Natural killer cell (primary cell): ENCODE measurements at places on chromosomes 11 and 22. TPM values are rescaled to one million over a fixed set of nuclear protein-coding genes. Genes with fewer than 3 reads are reported as not detected.

GRCh38 chr11:112608509-112608908 lies 347.8 kb upstream of the PLET1 start:
- H3K36me3 ChIP-seq, result no peaks in the 10 kb centered on the region
- H3K4me3 ChIP-seq, result no peak overlapping the region
- H3K4me1 ChIP-seq, result no peaks in the 10 kb centered on the region
- peaks cover 2% of the 10 kb centered on the region for H3K27me3 ChIP-seq
- H3K27ac ChIP-seq, result no peak overlapping the region

DNA sequence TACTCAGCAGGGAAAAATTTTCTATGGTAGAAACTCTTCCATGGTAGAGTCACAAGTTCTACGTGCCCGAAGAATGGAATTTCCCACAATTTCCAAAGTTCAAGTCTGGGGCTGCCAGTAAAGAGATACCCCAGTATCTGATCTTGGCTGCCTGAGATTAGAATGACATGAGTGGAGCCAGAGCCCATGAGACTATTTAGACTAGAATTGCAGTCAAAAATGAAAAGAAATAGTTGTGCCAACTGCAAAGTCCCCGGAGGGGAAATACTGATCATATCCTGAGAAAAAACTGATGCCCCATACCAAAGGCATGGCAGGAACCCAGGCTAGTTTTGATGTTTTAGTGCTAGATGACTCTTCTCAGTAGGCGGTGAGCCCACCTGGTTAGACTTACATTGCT lies 11.2 kb downstream of the MAJIN start:
- no peak overlapping the region for H3K27ac ChIP-seq
- H3K27me3 ChIP-seq, result no peaks in the 10 kb centered on the region
- no peak overlapping the region for H3K4me3 ChIP-seq
- no peak for DNase-seq
- H3K36me3 ChIP-seq, result no peaks in the 10 kb centered on the region

DNA sequence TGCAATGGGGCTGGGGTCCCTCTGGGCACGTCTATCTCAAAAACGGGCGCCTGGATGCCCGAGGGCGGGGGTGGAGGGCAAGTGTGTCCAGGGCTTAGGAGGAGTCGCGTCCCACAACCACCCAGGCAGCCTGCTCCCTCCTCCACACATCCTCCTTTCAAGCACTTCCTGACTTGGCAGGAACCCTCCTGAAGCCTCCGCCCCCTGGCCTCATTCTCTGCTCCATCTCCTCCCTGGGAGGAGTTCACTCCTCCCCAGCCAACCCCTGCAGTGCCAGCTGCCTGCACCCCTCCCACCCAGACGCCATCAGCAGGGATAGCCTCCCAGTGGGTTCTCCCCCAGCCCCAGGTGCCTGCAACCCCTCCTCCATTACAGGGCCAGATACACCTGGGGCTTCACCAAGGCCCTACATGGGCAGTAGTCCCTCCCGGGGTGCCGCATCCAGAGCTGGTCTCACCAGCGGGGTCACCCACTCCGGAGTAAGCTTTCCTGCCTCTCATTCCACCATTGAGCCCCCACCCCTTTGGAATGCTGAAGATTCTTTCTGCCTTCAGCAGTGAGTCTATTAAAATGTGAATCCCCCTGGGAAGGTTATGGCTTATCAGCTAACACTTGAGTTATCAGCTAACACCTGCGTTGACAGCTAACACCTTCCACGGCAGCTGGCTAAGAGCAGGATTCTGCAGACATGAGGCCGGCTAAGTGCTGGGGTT lies 24.4 kb downstream of the RTN4R start:
- H3K27ac ChIP-seq, result peak overlapping the region; percentile 80
- H3K4me3 ChIP-seq, result no peak overlapping the region
- H3K27me3 ChIP-seq, result no peaks in the 10 kb centered on the region
- H3K36me3 ChIP-seq, result no peaks in the 10 kb centered on the region
- no peak for DNase-seq

GRCh38 chr22:33142282-33143055 lies 84.3 kb upstream of the SYN3 start:
- H3K27ac ChIP-seq, result no peak overlapping the region
- no peak overlapping the region for H3K4me3 ChIP-seq
- no peak for DNase-seq
- no peaks in the 10 kb centered on the region for H3K27me3 ChIP-seq
- no peaks in the 10 kb centered on the region for H3K36me3 ChIP-seq

DNA sequence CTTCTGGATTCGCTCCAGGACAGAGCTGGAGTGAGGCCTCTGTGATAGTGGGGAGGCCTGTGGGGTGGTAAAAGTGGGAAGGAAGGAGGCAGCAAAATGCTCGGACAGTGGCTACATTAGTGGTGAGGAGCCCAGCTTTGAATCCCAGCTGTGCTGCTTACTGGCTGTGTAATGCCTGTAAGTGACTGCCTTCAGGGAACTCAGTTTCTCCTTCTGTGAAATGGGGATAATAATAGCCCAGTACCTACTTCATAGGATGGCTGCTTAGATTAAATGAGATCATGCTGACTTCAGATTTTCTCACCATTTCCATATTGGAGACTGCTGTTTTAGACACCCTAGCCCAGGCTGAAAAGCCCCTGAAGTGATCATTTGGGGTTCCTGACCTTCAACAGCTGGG lies 8.4 kb upstream of the ALX4 start:
- no peak overlapping the region for H3K4me3 ChIP-seq
- H3K36me3 ChIP-seq, result no peaks in the 10 kb centered on the region
- no peak overlapping the region for H3K27ac ChIP-seq
- H3K4me1 ChIP-seq, result peaks cover 20% of the 10 kb centered on the region
- H3K27me3 ChIP-seq, result peaks cover 43% of the 10 kb centered on the region

GRCh38 chr22:43848366-43849171 lies 13.7 kb downstream of the SULT4A1 start:
- no peak overlapping the region for H3K4me3 ChIP-seq
- no peaks in the 10 kb centered on the region for H3K4me1 ChIP-seq
- H3K27me3 ChIP-seq, result no peaks in the 10 kb centered on the region
- no peak overlapping the region for H3K27ac ChIP-seq
- no peak for DNase-seq
- no peaks in the 10 kb centered on the region for H3K36me3 ChIP-seq

GRCh38 chr11:8833568-8834315 lies 77.2 kb upstream of the AKIP1 start:
- peaks cover 3% of the 10 kb centered on the region for H3K4me1 ChIP-seq
- no peak overlapping the region for H3K4me3 ChIP-seq
- no peak overlapping the region for H3K27ac ChIP-seq
- peaks cover 2% of the 10 kb centered on the region for H3K27me3 ChIP-seq
- DNase-seq, result no peak

- DNase-seq, result peak; percentile 49
- peaks cover 3% of the 10 kb centered on the region for H3K27me3 ChIP-seq
- H3K27ac ChIP-seq, result peak overlapping the region; percentile 64
- H3K36me3 ChIP-seq, result peaks cover 2% of the 10 kb centered on the region
- peaks cover 38% of the 10 kb centered on the region for H3K4me1 ChIP-seq
- H3K4me3 ChIP-seq, result no peak overlapping the region
These were observed 28.4 kb upstream of the HMOX1 start for GRCh38 chr22:35352214-35353111.

DNA sequence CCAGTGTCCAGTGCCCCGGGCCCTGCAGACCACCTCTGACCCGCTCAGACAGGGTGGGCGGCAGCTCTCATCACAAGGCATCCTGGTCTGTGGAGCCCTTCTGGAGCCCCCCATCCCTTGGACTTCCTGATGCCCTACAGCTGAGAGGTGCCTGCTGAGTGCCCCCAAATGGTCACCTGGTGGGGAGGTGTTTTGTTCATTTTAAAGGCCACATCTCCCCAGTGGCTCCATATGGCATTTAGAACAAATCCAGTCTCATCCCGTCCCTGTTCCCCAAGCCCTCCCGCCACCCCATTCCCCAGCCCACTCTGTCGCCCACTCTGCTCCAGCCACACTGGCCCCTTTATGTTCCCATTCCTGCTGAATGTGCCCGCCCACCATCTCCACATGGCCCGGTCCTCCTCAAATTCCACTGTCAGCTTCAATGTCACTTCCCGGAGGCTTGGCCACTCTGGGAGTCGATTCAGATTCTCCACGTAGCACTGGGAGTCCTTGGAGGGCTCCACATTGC lies 32.8 kb downstream of the OSBPL5 start:
- no peak overlapping the region for H3K4me3 ChIP-seq
- DNase-seq, result no peak
- H3K27me3 ChIP-seq, result no peaks in the 10 kb centered on the region
- no peak overlapping the region for H3K27ac ChIP-seq
- peaks cover 94% of the 10 kb centered on the region for H3K4me1 ChIP-seq

DNA sequence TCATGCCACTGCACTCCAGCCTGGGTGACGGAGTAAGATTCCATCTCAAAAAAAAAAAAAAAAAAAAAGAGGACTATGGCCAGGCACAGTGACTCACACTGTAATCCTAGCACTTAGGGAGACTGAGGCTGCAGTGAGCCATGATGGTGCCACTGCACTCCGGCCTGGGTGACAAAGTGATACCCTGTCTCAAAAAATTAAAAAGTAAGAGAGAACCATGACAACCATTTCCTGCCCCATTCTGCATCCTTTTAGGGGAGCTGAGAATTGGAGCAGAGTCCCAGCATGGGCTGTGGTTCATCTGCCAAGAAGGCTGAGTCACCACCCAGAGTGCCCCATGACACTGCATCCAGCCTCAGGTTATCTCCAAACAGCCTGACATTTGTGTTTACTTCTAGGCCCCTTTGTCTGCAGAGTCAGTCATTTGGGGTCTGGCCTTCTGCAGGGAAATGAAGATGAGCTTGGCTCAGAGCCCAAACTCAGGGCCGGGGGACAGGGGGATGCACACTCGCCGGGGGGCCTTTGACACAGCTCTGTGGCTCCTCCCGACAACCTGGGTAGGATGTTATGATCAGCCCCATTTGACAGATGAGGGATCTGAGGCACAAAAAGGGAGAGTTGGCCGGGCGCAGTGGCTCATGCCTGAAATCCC lies 4.7 kb downstream of the CSDC2 start:
- DNase-seq, result no peak
- H3K4me1 ChIP-seq, result no peaks in the 10 kb centered on the region
- H3K27ac ChIP-seq, result no peak overlapping the region
- H3K36me3 ChIP-seq, result no peaks in the 10 kb centered on the region
- H3K27me3 ChIP-seq, result peaks cover 16% of the 10 kb centered on the region

GRCh38 chr22:45508814-45509213 lies 6.1 kb downstream of the FBLN1 start:
- no peak overlapping the region for H3K27ac ChIP-seq
- no peak for DNase-seq
- no peaks in the 10 kb centered on the region for H3K36me3 ChIP-seq
- H3K4me3 ChIP-seq, result no peak overlapping the region
- H3K27me3 ChIP-seq, result no peaks in the 10 kb centered on the region
- no peaks in the 10 kb centered on the region for H3K4me1 ChIP-seq

DNA sequence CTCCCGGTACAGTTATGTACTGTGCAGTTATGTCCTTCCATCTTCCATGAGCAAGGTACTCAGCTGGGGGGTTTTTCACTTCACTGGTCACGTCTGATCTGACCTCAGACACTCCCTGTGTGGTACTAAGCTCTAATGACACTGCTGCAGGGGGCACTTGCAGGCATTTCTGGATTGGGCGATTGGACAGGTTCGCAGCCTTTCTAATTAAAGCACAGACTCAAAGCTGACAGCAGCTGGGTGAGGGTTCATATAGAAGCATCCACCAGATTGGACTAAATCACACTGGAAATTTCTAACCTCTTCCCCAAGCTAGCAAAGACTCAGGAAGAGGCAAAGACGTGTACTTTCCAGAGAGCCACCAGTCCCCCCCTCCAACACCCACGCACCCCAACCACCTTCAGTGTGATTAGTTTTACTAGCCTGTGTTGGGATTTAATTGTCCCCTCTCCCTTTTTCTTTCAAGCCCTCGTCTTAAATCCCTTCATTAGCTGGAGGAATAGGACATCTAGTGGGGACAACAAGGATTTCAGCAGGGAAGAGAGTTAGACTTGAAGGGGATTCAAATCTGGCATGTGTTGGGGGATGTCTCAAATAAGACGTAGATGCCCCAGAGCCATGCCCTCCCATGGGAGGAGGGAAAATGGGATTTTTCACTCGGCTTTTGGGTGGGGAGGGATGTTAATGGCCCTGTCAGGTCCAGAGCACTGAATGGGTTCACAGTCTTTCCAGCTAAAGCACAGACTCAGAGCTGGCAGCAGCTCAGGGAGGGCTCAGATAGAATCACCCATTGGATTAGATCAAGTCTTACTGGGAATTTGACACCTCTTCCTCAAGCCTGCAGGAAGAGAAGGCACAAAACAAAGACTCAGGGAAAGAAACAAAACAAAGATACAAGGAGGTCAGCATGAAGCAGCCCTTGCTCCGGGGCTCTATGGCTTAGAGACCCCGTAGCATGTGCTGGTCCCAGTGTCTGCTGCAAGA lies 10.9 kb downstream of the INS start:
- no peak for DNase-seq
- H3K4me3 ChIP-seq, result no peak overlapping the region
- peaks cover 7% of the 10 kb centered on the region for H3K4me1 ChIP-seq
- H3K27ac ChIP-seq, result no peak overlapping the region

DNA sequence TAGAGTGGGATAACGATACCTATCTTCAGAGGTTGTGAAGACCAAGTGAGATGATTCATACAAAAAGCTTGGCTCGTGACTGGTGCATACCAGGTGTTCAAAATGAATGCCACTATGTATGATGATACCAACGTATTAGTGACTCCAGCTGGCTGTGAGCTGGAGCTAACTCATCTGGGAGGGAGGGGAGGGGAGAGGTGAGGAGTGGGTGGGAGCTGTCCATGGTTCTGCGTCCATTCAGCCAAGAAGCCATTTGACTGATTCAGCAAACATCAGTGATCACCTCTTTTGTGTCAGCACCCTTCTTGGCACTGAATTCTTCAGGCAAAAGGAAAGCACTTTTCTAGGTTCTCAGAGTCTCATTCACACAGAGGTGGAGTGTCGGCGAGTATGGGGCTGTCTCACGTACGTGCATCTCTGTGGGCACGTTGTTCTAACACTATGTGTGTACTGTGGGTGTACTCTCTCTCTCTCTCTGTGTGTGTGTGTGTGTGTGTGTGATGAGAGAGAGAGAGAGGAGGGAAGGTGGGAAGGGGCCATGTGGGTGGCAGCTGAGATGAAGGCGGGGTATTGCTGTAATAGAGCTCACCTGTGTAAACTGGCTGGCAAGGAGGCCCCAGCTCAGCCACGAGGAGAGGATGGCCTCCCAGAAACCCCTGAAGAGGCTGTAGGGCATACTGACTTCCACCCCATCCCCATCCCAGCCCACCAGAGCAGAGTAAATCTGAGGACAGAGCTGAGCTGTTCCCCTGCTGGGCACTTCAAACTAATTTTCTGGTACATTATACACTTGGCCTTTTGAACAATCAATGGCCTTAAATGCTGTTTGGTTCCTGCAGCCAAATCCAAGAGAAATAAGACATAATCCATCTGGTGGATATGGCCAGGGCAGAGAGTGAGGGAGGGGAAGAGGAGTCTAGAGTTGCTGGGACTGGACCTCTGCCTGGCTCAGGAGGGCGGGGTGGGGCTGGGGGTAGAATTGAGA lies 96.1 kb upstream of the THY1 start:
- H3K36me3 ChIP-seq, result no peaks in the 10 kb centered on the region
- no peak overlapping the region for H3K4me3 ChIP-seq
- H3K4me1 ChIP-seq, result no peaks in the 10 kb centered on the region
- H3K27me3 ChIP-seq, result no peaks in the 10 kb centered on the region
- H3K27ac ChIP-seq, result no peak overlapping the region

Gene OR2D2
- total RNA-seq, result not detected

Gene TMEM132A
- not detected for total RNA-seq

Gene MIOX
- total RNA-seq, result 0.23 TPM

Gene DNAJB7
- not detected for total RNA-seq

Gene KCNJ5
- 0.18 TPM for total RNA-seq

Gene FZD4
- 0.05 TPM for total RNA-seq

Gene SLC7A4
- not detected for total RNA-seq

Gene DBX1
- total RNA-seq, result not detected
